ENCODE measurements at places on chromosomes 1 and 21.

DNA sequence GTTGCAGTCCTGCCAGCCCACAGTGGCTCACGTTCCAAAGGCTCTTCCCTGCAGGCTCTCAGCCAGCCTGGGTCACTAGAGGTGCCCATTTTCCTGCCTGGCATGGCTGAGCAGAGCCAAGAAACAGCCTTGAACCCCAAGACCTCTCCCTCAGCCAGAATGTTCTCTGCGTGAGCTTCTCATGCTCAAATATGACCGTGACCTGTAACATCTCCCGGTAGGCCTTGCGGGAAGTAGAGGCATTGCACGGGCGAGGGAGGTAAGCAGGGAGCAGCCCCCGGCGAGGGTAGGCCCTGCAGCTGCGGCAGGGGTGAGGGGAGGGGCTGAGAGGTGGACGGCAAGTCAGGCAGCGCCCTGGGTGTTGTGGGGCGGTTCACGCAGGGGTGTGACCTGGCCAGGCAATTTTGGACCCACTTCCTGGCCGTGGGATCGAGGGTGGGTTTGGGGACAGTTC, 20.0 kb downstream of the RRP1 start:
- no peak for DNase-seq

GRCh38 chr21:27372381-27372780, 405.5 kb upstream of the ADAMTS5 start:
- no peak for DNase-seq

DNA sequence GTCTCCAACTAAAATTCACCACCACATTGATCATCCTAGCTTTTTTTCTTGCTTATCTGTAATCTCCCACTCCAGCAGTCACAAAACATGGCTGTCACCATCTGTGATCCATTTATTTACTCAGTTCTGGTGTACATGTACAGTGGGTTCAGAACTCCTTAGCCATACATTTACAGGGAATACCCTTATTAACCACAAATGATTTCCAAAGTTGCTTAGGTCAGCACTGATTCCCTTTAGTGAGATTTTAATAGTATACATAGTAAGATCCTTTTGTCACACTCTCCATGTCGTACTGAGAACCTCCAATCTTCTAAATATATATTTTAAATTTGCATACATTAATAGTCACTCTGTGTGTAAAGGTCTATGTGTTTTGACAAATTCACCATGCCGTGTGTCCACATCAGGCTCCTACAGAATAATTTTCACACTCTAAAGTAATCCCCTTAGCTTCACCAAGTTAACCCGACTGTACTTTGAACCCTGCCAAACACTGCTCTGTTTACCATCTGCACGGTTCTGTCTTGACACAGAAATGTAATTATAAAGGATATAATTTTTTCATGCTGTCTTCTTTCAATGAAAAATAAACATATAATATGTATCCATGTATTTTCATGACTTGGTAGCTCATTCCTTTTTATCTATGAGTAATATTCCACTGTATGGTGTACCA, 473.6 kb upstream of the ZP4 start:
- no peak for DNase-seq

DNA sequence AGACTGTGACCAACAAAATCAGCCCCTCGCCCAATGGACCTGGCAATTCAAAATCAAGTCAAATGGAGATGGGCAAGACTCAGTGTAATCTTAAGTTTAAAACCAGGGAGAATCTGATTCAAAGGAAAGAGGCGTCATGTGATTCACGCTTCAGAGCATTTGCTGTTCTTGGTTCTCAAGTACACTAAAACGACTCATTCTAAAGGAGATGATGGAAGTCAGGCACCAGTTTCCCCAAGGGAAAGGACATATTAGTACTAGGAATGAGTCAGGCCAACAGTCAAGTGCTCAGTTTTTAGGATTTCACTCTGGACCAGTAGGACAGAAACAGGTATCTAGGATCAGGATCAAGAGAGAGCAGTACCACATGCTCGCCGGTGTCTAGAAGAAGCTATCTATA, 429.6 kb downstream of the PLPP3 start:
- DNase-seq = no peak

DNA sequence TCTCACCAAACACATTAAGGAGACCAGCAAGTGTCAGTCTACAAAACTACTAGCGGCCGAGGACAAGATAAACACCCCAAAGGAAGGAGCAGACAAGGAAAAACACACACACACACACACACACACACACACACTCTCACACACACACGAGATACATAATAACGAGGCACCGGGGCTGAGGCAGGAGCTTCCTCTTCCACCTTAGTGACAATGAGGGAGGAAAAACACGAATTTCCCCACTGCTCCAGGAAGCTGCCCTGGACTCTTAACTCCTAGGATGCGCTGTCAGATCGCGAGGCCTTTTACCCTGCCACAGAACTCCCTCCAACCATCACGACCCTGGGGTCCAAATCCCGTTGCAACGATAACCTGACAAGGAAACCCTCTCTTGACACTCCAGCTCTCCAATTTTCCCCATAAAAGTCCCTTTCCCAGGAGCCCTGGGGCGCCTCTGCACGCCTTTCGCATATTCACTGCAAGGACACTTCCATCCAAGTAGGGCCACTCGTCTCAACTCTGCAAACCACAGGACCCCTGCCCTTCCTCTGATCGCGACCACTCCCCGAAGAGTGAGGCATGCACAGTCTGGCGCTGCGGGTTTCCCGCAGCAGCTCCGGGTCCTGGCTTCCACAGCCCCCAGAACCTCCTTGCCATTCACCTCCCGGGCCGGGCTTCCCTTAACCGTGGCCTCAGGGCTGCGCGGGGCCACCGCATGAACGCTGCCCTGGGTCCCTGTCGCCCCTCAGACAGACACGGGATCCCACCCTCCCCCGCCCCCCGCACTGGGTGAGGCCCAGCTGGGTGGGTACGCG, 581 bp downstream of the ETV3 start:
- DNase-seq = peak; percentile 33

- no peak for DNase-seq
Measured at GRCh38 chr1:220453371-220453770, 74.6 kb upstream of the MARK1 start.

GRCh38 chr1:200452850-200453552, 43.2 kb upstream of the ZNF281 start:
- no peak for DNase-seq
